ENCODE measurements at places on chromosomes 1 and 21.

DNA sequence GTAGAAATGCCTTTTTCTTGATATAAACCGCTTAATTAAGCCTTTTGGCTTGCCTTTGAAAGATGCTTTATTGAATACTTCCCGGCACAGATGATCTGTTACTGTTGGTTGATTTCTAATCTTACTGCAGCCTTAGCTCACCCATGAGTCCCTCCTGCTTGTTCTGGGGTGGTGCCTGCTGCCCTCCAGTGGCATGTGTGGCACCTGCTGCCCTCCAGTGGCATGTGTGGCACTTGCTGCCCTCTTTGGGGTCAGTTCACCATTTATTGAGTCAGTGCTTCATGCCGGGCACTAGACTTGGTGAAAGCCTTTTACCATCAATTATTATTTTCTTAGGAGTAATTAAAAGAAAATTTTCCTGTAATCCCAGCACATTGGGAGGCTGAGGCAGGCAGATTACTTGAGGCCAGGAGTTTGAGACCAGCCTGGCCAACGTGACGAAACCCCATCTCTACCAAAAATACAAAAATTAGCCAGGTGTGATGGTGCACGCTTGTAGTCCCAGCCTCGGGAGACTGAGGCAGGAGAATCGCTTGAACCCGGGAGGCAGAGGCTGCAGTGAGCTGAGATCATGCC, 54.3 kb downstream of the ADARB1 start:
- peak; percentile 82 for DNase-seq

DNA sequence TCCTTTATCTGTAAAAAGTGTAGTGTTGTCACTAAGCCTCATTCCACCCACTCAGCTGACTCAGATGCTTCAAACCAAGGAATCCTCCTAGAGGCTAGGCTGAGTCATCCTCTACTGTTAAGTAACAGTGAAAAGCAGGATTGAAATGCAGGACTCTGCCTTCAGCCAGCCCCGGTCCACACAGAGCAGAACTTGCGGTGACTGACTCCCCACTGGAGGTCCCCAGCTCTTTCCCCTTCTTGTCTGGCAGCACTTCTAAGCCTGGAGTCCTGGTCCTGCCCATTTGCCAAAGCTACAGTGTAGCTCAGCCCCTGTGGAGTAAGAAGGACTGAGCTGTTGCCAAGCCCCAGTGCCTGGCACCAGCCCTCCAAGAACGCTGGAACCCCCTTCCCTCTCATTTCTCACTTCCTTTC, 1.7 kb downstream of the RAB7B start:
- DNase-seq, result peak; percentile 36

GRCh38 chr21:29144736-29145353, 14.4 kb downstream of the MAP3K7CL start:
- DNase-seq, result no peak

DNA sequence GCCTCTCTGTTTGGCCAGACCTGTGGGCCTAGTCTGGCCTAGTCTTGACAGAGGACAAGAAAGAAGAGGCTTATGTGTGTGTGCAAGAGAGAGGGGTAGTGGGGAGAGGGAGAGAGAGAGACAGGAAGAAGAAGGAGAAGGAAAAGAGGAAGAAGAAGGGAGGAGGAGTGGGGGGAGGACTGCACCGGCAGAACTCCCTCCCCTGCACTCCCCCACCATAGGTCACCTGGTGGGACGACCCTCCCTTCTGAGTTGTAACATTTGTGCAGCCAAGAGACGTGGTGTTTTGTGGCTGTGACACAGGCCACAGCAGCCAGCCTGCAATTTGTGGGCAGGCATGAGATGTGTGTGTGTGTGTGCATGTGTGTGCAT, 4.3 kb downstream of the INAVA start:
- no peak for DNase-seq

GRCh38 chr1:1371364-1371745, 3.7 kb downstream of the AURKAIP1 start:
- DNase-seq, result peak; percentile 78

DNA sequence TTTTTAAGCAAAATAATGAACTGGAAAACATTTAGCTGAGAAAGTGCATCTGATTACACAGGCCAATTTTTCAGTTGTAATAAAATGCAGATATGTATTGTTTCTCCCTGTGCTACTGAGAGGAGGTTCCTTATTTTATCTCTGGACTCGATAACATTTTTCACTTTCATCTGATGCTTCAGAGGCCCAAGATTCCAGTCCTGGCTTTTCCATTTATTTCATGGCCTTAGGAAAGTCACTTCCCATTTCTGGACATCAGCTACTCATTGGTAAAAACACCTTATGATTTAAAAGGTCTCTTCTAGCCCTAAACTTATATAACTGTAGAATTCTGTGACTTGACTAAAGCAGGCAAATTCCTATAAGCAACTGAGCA, 203.5 kb downstream of the HHAT start:
- DNase-seq, result no peak

GRCh38 chr1:167453123-167453522, 65.2 kb downstream of the CD247 start:
- DNase-seq, result no peak

GRCh38 chr1:145953861-145954260, 4.0 kb downstream of the LIX1L start:
- DNase-seq, result no peak

GRCh38 chr1:97145321-97145956, 423.9 kb downstream of the PTBP2 start:
- no peak for DNase-seq

DNA sequence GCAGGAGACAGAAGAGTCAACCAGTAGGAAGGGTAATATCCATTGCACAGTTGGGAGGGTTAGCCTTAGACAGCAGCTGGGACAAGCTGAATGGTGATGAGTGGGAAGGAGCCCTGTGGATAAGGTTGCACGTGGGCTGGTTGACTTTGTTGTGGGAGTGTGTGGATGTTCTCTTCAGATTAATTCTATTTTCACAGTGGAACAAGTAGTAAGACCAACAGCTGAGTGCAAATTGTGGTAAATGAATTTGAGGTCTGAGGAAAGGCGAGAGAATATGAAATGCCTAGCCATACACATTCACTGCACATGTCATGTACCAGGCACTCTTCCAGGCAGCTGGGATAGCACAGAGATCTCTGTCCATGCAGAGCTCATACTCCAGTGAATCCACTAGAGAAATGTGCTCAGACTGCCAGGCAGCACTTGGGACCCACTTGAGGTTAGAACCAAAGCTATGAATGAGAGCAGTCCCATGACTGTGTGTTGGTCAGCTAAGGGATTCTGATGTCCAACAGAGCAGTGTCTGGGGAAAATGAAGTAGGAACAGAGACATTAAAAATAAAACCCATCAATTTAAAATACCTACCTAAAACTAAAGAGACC, 25.2 kb upstream of the VTCN1 start:
- DNase-seq, result no peak

DNA sequence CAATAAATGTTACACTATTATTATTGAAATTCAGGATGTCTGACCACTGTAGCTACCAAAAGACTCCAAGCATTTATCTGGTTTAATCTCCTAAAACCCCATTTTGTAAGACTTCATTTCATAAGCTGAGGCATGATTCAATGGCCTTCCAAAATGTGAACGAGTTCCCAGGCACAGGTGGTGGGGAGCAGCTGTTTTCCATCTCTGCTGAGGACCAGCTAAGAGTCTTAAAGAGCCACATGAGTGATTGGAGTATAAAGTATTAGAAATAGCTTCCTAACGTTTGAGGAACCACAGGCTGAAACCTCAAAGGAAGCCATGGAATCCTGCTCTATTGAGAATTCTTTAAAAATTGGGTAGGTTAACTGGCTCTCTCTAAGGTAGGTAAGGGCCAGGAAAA, 44.9 kb downstream of the SEC16B start:
- DNase-seq, result no peak

- DNase-seq, result no peak
These were observed 47.7 kb upstream of the HP1BP3 start for GRCh38 chr1:20834780-20835179.

- no peak for DNase-seq
These were observed 3.5 kb upstream of the GNG12 start for GRCh38 chr1:67836769-67837168.

DNA sequence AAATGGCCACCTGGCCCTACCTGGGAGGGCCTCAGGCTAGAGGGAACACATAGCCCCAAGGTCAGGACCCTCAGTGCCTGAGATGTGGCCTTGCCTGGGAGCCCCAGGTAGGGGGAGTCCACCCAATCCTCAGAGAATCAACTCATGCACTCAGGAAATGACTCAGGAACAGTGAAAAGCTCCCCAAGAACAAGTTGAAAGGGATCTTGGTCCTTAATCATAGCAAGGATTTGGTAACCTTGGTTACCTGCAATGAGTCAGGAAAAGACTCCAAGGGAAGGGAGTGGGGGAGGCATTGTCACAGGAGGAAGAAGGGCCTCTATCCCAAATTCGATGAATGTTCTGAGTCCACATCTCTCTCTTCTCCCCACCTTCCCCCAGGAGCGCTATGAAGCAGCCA, 17.0 kb downstream of the MAP7D1 start:
- no peak for DNase-seq

DNA sequence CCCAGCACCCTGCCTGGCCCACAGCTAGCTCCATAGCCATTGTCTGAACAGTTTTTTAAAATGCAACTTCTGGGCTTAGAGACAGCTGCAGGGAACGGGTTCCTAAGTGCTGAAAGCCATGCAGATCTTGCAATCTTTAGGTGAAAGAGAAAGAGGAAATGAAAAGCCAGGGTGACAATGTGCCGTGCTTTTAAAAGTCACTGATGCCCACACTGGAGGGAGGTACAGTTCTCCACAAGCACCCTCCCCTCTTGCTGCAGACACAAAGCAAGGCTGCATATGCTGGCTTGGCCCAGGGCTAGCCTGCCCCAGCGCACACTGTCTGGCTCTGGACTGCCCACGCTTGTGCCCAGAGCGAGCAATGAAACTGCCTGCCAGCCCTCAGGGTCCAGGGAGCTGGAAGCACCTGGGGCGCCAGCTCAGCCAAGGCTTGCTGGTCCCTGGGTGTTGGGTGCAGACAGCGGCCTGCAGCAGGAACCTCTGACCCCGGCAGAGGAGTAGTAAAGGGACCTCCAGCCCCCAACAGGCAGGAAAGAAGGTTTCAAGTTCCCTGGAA, 70.4 kb downstream of the AJAP1 start:
- DNase-seq, result no peak

GRCh38 chr1:174666248-174666647, 218.5 kb downstream of the GPR52 start:
- no peak for DNase-seq

- DNase-seq, result no peak
These were observed 25.2 kb upstream of the ACTL8 start for GRCh38 chr1:17729909-17730308.

DNA sequence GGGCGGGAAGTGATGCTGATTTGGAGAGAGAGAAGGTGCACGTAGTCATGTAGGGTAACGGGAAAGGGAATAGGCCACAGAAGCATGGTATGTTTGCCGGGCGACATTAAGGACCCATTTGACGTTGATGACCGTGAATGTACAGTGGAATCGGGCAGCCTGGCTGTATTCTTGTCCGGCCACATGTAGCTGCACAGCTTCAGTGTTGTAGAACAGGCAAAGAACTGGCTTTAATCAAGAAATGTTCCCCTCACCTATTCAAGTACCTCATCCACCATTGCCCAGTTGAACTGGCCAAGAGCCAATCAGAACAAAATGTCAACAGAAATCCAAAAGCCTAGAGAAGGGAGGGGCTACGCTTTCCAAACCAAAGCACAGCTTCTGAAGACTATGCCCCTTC, 104.8 kb downstream of the DHRS3 start:
- no peak for DNase-seq

DNA sequence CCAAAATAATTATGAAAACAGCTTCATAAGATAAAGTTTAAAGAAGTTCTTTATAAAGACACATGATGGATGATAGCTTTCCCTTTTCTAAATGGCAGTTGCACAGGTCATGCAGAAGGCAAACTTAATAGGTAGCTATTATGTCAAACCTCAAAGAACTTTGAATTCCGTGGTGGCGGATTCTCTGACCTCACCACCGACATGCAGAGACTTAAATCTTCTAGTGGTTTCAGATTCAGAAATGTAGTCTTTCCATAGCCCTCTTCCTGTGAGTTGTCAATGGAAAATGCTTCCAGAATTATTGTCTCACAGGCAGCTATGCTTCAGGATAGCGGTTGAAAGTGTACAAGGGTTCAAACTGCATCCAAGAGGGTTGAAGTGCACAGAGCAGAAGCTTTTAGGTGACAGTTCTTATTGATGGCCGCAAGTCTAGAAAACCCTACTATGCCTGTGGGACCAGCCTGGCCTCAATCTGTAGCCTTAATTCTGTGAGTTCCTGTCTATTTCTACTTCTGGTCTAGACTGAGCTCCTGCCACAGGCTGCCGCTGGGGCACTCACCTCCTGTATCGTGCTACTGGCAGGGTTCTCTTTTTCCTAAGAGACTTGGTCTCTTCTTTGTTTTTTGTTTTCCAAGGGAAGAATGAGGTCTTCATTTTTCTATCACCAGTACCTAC, 117.0 kb upstream of the ERRFI1 start:
- DNase-seq, result peak; percentile 66

DNA sequence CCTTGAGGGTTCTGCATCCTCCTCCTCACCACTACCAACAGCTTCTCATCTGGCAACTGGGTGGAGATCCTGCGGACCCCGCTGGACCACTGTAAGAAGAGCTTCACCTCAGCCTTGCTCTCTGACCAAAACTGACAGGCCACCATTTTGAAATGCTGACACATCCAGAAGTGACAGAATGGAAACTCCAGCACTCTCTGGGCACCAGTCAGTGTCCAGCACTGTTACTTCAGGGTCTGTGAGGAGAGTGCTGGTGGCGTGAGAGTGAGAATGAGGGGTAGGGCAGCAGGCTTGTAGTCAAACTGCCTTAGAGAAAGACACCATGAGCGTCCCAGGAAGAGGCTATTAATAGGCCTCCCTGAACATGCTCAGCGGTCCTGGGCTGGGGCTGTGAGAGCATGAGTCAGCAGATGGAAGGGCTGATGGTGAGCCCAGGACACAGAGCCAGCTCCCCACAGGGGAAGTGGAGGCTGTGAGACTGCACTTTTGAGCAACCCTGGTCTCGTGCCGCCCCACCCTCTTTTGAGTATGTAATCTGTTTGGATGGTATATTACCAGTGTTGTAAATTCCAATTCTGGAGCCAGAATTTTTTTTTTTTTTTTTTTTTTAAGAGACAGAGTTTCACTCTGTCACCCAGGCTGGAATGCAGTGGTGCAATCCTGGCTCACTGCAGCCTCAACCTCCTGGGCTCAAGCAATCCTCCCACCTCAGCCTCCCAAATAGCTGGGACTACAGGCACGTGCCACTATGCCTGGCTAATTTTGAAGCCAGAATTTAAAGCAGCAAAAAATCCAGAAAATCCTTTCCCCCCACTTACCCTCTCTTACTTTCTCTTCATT, 34.4 kb upstream of the SLC30A1 start:
- peak; percentile 78 for DNase-seq
